Activated naive CD4-positive, alpha-beta T cell treated with Interleukin-2 at 50 U/mL for 16 hours (primary cell): ENCODE measurements at places on chromosomes 5 and 9.

DNA sequence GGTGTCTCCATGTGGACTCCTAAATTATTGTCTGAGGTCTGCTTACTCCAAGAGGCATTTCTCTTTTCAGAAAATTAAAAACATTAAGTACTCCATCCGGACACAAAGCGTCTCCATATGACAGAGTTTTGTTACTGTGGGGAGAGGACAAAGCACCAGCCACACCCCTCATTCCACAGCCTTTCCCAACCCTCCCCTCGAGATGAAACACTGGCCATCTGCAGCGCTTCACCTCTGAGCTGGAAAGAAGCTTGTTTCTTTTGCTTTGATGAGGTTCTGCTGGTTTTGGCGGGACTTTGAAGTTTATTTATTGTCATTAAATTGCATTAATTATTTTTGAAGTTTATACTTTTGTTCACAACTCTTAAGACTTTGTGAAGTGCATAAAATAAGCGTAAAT is 27.6 kb upstream of the NKD2 start:
- DNase-seq: no peak

GRCh38 chr9:133991214-133991921 is 756 bp downstream of the VAV2 start:
- DNase-seq: no peak

- DNase-seq: peak; percentile 58
These were observed 23.4 kb downstream of the CORO2A start for GRCh38 chr9:98168941-98169488.

GRCh38 chr9:15509931-15510788 is 610 bp downstream of the PSIP1 start:
- peak; percentile 69 for DNase-seq

GRCh38 chr9:120698766-120699165 is 15.5 kb downstream of the MEGF9 start:
- DNase-seq: no peak

DNA sequence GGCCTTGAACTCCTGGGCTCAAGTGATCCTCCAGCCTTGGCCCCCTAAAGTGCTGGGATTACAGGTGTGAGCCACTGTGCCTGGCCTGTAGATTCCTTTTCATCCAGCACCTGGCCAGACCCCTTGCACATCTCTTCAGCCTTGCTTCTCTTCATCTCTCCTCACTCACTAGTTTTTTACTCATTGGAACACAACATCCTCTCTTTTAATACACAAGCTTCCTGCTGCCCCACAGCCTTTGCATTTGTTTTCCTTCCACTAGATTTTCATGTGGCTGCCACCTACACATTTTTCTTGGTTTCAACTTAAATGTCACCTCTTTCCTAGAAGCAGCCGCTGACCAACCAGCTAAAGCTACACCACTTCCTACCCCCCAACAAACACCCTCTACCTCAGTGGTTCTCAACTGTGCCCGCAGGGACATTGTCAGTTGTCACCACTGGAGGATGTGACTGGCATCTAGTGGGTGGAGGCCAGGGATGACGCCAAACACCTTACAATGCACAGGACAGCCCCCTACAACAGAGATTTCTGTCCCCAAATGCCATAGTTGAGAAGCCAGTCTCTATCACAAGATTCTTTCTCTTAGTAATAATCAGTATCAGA is 33.7 kb downstream of the HAVCR1 start:
- DNase-seq: peak; percentile 57

GRCh38 chr5:68377733-68378132 is 162.2 kb downstream of the PIK3R1 start:
- no peak for DNase-seq

- DNase-seq: no peak
These were observed 139.3 kb upstream of the COL5A1 start for GRCh38 chr9:134502266-134502791.

- DNase-seq: no peak
These were observed 60.4 kb downstream of the GHR start for GRCh38 chr5:42483472-42484154.

- DNase-seq: no peak
These were observed 199.3 kb upstream of the ADAMTSL1 start for GRCh38 chr9:18274693-18275092.

DNA sequence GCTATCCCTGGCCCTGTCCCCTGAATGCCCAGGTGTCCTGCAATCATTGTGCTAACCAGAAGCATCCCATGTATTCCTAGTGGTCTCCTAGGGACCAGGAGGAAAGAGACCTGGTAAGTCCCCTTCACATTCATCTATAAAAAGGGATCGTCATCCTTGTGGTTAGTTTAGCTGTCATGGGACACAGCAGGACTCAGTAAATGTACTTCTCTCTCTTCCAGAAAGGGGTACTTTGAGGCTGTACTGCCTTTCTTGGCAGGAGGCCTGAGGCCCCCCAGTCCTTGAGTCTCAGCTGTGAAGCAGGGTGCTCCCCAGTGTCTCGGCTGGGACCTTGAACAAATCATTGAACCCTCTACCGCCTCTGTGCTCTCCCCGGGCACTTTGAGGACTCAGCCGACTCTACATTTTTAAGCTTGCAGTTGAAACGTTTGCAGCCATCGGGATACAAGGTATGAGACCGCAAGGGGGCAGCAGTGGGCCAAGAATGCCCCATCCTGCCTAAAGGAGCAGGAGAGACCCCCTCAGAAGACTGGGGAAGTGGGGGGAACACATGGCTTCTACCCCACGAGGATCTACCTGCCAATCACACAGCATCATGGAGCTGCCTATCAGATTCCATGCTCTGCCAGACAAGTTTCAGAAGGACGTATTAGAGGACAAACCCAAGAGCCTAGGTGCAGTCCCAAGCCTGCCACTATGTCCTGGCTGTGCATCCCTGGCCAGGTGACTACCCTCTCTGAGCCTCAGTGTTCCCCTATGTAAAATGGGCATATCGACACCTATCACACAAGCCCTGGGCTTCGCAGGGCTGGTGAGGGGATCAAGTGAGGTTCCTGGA is 2.4 kb upstream of the PHYKPL start:
- DNase-seq: peak; percentile 76

GRCh38 chr5:106545325-106545724 is 1125.4 kb downstream of the EFNA5 start:
- no peak for DNase-seq
